ENCODE measurements at places on chromosomes 3 and 15. TPM values are rescaled to one million over a fixed set of nuclear protein-coding genes. Genes with fewer than 3 reads are reported as not detected.

DNA sequence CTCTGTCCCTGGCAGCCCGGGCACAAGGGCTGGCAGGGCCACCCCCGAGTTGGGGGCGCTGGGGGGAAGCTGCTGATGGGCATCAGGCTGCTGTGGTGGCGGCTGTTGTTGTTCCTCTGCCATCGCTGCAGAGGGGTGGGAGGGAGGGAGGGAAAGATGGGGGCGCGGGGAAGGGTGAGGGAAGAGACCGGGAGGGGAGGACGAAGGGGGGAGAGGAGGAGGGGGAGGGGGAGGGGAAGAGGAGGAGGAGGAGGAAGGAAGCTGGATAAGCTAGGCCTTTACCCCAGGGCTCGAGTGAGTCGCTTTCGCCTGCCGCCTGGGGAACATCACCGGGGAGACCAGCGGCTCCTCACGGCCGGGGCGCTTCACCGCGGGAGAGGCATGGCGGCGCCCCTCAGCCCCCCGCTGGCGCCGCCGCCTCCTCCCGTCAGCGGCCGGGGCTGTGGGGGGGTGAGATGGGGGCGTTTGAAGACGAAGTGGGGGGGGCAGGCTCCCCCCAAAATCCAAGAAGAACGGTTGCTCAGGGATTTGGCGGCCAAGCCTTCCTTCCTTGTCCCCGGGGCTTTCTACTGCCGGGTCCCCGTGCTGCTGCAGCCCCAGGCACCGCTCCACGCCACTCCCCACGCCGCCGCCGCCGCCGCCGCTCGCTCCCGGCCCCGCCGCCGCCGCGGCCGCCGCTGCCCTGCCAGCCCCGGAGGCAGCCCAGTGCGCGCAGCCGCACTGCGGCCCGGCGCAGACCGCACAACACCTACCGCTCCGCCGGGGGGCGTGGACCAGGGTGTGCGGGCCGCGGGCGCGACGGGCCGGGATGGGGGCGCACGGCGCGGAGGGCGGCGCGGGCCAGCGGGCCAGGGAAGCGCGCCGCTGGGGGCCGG, at the start of gene RFX7:
RFX7 (minus strand) TSS at position 717 of the 875 bp plus-strand sequence; CDS start at position 123, 594 bp downstream.
- DNase-seq: peak; percentile 86

GRCh38 chr3:64178419-64178818, 46.8 kb downstream of the PRICKLE2 start:
- no peak for DNase-seq

Gene MNS1
- polyA plus RNA-seq: 7.4 TPM

- peak; percentile 39 for DNase-seq
These were observed 117.0 kb upstream of the TSPAN3 start for GRCh38 chr15:77187751-77188464.
